Mammary microvascular endothelial cell (primary cell): ENCODE measurements at places on chromosomes 11 and 22. TPM values are rescaled to one million over a fixed set of nuclear protein-coding genes. Genes with fewer than 3 reads are reported as not detected.

The ZP1 gene
- total RNA-seq = not detected in 2 replicates

The KRTAP5-7 gene
- total RNA-seq = not detected in 2 replicates

The CSRP3 gene
- not detected in 2 replicates for total RNA-seq

The SCARF2 gene
- 8.6 and 10.1 TPM in 2 replicates for total RNA-seq

The MRGPRF gene
- 0.07 TPM in 1 of 2 replicates, not detected in the other for total RNA-seq

The ABCC8 gene
- not detected in 2 replicates for total RNA-seq

The DERL3 gene
- total RNA-seq = 0.07 and 3.1 TPM in 2 replicates

The NRIP3 gene
- 8.2 and 9.2 TPM in 2 replicates for total RNA-seq

The ACR gene
- 0.40 TPM in 1 of 2 replicates, not detected in the other for total RNA-seq

The OR2D3 gene
- not detected in 2 replicates for total RNA-seq

The ZC3H12C gene
- total RNA-seq = 18.4 and 19.1 TPM in 2 replicates

The CHRDL2 gene
- not detected in 2 replicates for total RNA-seq

The IGSF22 gene
- not detected in 2 replicates for total RNA-seq

The FAM83F gene
- total RNA-seq = not detected in 2 replicates

The TTC36 gene
- 0.39 TPM in 1 of 2 replicates, not detected in the other for total RNA-seq

The KCTD17 gene
- total RNA-seq = 34.4 and 38.0 TPM in 2 replicates

The GANAB gene
- 220 and 258 TPM in 2 replicates for total RNA-seq

The PIWIL4 gene
- total RNA-seq = under 0.01 and 0.20 TPM in 2 replicates

The RTN4RL2 gene
- 0.15 and 0.67 TPM in 2 replicates for total RNA-seq

The FGF19 gene
- not detected in 2 replicates for total RNA-seq

The ART5 gene
- not detected in 2 replicates for total RNA-seq

The GAB4 gene
- total RNA-seq = not detected in 2 replicates
